ENCODE measurements at places on chromosomes 2 and 18. TPM values are rescaled to one million over a fixed set of nuclear protein-coding genes. Genes with fewer than 3 reads are reported as not detected.

POU3F3 gene
- not detected for total RNA-seq

HOXD13 gene
- total RNA-seq = 5.4 TPM

ASTL gene
- not detected for total RNA-seq

GAD1 gene
- total RNA-seq = 3.2 TPM

ANKRD29 gene
- total RNA-seq = 10.3 TPM

TNS1 gene
- 17.6 TPM for total RNA-seq

CLIP4 gene
- 15.3 TPM for total RNA-seq

GKN1 gene
- total RNA-seq = not detected

APLF gene
- total RNA-seq = 0.99 TPM

UGT1A4 gene
- not detected for total RNA-seq

TBC1D8 gene
- total RNA-seq = 9.5 TPM

IL1F10 gene
- not detected for total RNA-seq

SCN2A gene
- total RNA-seq = 0.94 TPM

ANKRD39 gene
- total RNA-seq = 9.2 TPM

OTX1 gene
- not detected for total RNA-seq

PCARE gene
- not detected for total RNA-seq

SLC9A2 gene
- total RNA-seq = not detected

VWA3B gene
- not detected for total RNA-seq

SUMO1 gene
- 210 TPM for total RNA-seq

POTEC gene
- not detected for total RNA-seq

CPO gene
- total RNA-seq = not detected

PROKR1 gene
- not detected for total RNA-seq

EGR4 gene
- not detected for total RNA-seq

LCLAT1 gene
- total RNA-seq = 22.1 TPM

DYNAP gene
- not detected for total RNA-seq

ST6GAL2 gene
- not detected for total RNA-seq

RIT2 gene
- not detected for total RNA-seq

RGPD4 gene
- total RNA-seq = not detected

PLEKHB2 gene
- total RNA-seq = 97.0 TPM

SCN7A gene
- not detected for total RNA-seq

CYRIA gene
- 1.3 TPM for total RNA-seq

PAX8 gene
- total RNA-seq = 0.69 TPM

IL37 gene
- total RNA-seq = 3.1 TPM

SERPINB7 gene
- 0.99 TPM for total RNA-seq

SERPINB3 gene
- not detected for total RNA-seq

ABCB11 gene
- total RNA-seq = not detected

GDF7 gene
- total RNA-seq = not detected

ZEB2 gene
- 13.3 TPM for total RNA-seq

TEX44 gene
- total RNA-seq = not detected

ZNF514 gene
- 5.0 TPM for total RNA-seq

All from MG63 (cell line).